CD8-positive, alpha-beta memory T cell (primary cell): ENCODE measurements at places on chromosomes 11 and 22. TPM values are rescaled to one million over a fixed set of nuclear protein-coding genes. Genes with fewer than 3 reads are reported as not detected.

Gene CD3G
- total RNA-seq = 167 TPM

Gene MUC5AC
- not detected for total RNA-seq

Gene RTN4RL2
- 0.27 TPM for total RNA-seq

Gene COPB1
- total RNA-seq = 104 TPM

Gene C11orf86
- total RNA-seq = not detected

Gene MN1
- 0.13 TPM for total RNA-seq

Gene CARD18
- total RNA-seq = not detected

Gene ESAM
- 0.77 TPM for total RNA-seq

Gene ASCC2
- total RNA-seq = 81.1 TPM

- H3K27me3 ChIP-seq = no peaks in the 10 kb centered on the region
- no peak for DNase-seq
- no peaks in the 10 kb centered on the region for H3K36me3 ChIP-seq
- no peaks in the 10 kb centered on the region for H3K4me1 ChIP-seq
- no peak overlapping the region for H3K4me3 ChIP-seq
These were observed 47.6 kb upstream of the NAV2 start for GRCh38 chr11:19664886-19665548.

DNA sequence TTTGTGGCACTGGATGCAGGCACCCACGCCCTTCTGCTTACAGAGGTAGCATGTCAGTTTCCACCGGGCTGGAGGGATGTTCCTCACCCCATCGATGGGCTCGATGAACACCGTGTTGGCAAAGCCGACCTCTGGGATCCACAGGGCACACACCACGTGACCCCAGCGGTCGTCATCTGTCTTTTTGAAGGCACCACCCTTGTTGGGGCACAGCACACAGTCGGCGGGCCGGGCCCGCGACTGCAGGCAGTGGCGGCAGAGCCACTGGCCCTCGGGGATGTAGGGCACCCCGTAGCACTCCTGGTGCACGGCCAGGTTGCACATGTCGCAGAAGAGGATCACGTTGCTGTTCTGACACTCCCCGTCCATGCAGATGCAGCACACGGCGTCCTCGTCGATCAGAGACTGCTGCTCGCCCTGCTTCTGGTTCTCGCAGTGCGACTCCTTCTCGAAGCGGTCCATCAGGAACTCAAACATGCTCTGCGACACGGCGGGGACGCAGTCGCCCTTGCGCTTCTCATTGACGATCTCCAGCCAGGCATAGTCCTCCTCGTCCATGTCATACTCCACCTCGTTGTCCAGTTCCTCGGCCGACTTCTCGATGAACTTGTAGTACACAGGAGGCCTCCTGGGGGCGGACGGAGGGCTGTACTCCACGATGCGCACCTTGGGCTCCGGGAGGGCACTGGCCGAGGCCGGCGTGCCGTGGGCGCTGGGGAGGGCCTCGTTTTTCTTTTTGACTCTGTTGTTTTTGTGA, 4.2 kb downstream of the BRD1 start:
- H3K27ac ChIP-seq = no peak overlapping the region
- H3K27me3 ChIP-seq = no peaks in the 10 kb centered on the region
- peaks cover 40% of the 10 kb centered on the region for H3K4me1 ChIP-seq
- DNase-seq = no peak
- H3K36me3 ChIP-seq = peaks cover 29% of the 10 kb centered on the region

DNA sequence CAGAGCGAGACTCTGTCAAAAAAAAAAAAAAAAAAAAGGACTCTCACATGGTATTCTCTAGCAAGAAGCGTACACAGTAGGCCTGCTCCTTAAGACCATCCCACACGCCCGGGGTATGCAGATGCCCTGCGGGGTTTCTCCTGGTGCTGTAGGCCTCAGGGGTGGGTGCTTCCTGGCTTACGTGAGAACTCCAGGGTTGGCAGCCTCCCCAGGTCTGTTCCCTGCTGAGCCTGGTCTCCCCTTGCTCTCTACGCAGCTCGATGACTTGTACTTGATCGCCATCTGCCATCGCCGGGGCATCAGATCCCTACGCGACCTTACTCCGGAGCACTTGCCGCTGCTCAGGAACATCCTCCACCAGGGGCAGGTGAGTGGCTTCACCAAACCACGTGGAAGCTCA, 12.4 kb upstream of the ST3GAL4 start:
- peaks cover 25% of the 10 kb centered on the region for H3K36me3 ChIP-seq
- no peaks in the 10 kb centered on the region for H3K27me3 ChIP-seq
- H3K4me1 ChIP-seq = no peaks in the 10 kb centered on the region
- no peak for DNase-seq
- no peak overlapping the region for H3K4me3 ChIP-seq

- DNase-seq = no peak
- no peak overlapping the region for H3K4me3 ChIP-seq
- no peaks in the 10 kb centered on the region for H3K27me3 ChIP-seq
These were observed 9.8 kb upstream of the GRK3 start for GRCh38 chr22:25554689-25555088.

DNA sequence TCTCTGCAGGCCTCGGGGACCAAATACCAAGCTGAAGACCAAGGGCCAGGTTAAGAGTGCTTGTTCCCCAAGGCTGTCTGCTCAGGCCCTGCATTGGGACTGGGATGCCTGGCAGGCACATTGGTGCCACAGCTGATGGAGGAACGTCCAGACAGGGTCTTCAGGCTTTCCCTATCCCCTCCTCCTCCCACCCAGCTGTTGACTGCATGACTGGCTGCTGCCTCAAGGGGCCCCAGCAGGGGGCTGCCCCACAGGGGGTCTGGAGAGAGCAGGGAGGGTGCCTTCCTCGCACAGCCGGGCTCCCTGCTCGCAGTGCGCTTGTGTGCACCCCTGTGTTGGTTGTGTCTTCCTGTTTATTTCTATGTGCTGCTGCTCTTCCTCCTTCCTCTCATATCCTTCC, 9.9 kb downstream of the RCOR2 start:
- H3K36me3 ChIP-seq = peaks cover 32% of the 10 kb centered on the region
- H3K27ac ChIP-seq = no peak overlapping the region
- no peak for DNase-seq
- H3K4me3 ChIP-seq = no peak overlapping the region
- no peaks in the 10 kb centered on the region for H3K4me1 ChIP-seq
- no peaks in the 10 kb centered on the region for H3K27me3 ChIP-seq

DNA sequence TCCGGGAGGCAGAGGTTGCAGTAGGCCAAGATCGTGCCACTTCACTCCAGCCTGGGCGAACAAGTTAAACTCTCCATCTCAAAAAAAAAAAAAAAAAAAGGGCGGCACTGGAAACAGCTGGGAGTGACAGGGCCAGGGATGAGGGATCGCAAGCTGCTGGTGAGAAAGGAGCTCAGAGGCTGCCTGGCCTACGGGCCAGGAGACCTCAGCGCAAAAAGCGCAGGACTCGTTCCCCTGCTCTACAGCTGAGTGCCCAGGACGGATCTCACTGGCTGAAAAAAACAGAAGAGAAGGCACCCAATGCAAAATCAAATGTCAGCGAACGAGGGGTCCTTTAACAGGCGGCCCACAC, 650 bp upstream of the NUP50 start:
- peak overlapping the region; percentile 79 for H3K27ac ChIP-seq
- peak overlapping the region; percentile 79 for H3K4me3 ChIP-seq
- peaks cover 6% of the 10 kb centered on the region for H3K36me3 ChIP-seq
- H3K4me1 ChIP-seq = peaks cover 48% of the 10 kb centered on the region
- no peaks in the 10 kb centered on the region for H3K27me3 ChIP-seq

- H3K27me3 ChIP-seq = no peaks in the 10 kb centered on the region
- H3K4me1 ChIP-seq = no peaks in the 10 kb centered on the region
- DNase-seq = no peak
- no peaks in the 10 kb centered on the region for H3K36me3 ChIP-seq
- no peak overlapping the region for H3K4me3 ChIP-seq
These were observed 66.3 kb downstream of the ZC3H12C start for GRCh38 chr11:110159476-110159875.

DNA sequence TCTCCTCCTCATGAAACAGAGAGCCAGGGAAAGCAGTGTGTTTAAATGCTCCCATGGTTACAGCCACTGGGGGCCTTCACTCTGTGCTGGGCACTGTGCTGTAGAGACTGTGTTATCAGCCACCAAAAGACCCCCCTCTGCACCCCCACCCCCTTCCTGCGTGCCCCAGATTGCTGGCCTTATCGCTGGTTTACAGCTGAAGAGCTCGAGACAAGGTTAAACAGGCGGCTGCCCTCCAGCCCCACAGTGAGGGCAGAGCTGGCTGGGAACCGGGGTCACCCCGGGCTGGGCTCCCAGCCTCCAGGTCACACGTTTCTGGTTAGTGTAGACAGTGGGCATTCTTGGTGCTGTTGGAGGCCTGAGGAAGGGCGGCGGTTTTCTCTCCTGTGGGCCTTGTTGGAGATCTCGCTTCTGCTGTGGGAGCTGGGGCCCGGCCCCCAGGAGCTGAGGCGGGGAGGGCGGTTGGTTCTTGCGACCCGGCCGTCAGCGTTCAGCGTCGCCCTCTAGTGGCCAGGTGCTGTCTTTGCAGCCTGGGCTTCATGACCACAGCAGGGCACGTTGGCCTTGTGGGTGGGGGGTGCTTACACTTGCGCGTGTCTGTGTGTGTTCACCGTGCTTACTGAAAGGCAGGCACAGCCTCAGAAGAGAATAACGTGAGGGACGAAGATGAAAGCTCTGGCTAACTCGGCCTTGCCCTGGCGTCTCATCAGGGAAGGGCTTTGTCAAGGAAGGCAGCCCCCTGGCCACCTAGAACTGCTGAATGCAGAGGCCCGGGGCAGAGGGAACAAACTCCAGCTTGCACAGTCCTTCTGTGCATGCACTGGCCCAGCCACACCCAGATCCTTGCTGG, 40.8 kb downstream of the TBC1D22A start:
- H3K4me3 ChIP-seq = no peak overlapping the region
- H3K27ac ChIP-seq = no peak overlapping the region
- H3K4me1 ChIP-seq = peaks cover 15% of the 10 kb centered on the region
- no peaks in the 10 kb centered on the region for H3K27me3 ChIP-seq

GRCh38 chr22:28438183-28438768, 241.4 kb downstream of the TTC28 start:
- H3K4me1 ChIP-seq = peaks cover 5% of the 10 kb centered on the region
- no peak overlapping the region for H3K4me3 ChIP-seq
- no peak overlapping the region for H3K27ac ChIP-seq
- H3K27me3 ChIP-seq = no peaks in the 10 kb centered on the region
- H3K36me3 ChIP-seq = no peaks in the 10 kb centered on the region

GRCh38 chr11:63874511-63874910, 35.6 kb downstream of the MARK2 start:
- peaks cover 57% of the 10 kb centered on the region for H3K4me1 ChIP-seq
- no peak for DNase-seq
- no peaks in the 10 kb centered on the region for H3K36me3 ChIP-seq
- H3K4me3 ChIP-seq = no peak overlapping the region
- H3K27ac ChIP-seq = no peak overlapping the region
- no peaks in the 10 kb centered on the region for H3K27me3 ChIP-seq

- H3K27me3 ChIP-seq = no peaks in the 10 kb centered on the region
- DNase-seq = no peak
- H3K27ac ChIP-seq = no peak overlapping the region
- no peaks in the 10 kb centered on the region for H3K36me3 ChIP-seq
- H3K4me1 ChIP-seq = no peaks in the 10 kb centered on the region
These were observed 12.6 kb downstream of the UPB1 start for GRCh38 chr22:24507716-24508115.

GRCh38 chr11:5666402-5666793, 18.5 kb downstream of the TRIM5 start:
- H3K4me1 ChIP-seq = no peaks in the 10 kb centered on the region
- H3K27ac ChIP-seq = no peak overlapping the region
- peaks cover 36% of the 10 kb centered on the region for H3K36me3 ChIP-seq
- H3K4me3 ChIP-seq = no peak overlapping the region
- no peak for DNase-seq

DNA sequence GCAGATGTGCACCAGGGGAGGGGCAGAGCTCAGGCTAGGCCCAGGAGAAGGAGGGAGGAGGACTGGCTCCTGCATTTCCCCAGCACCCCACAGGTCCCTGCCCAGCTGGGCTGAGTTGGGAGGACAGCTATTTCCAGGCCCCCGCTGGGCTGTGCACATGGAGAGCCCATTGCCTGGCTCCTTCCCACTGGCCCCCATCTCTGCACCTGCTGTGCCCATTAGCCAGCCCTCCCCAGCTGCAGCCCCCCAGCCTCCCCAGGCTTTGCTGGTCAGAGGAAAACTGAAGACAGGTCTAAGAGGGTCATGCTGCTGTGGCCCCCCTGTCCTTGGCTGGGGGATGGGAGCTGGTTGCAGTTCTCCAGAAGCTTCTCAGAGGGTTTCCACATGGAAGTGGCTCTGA, 81.8 kb upstream of the SHANK2 start:
- H3K4me3 ChIP-seq = no peak overlapping the region
- H3K27ac ChIP-seq = no peak overlapping the region
- no peaks in the 10 kb centered on the region for H3K27me3 ChIP-seq

DNA sequence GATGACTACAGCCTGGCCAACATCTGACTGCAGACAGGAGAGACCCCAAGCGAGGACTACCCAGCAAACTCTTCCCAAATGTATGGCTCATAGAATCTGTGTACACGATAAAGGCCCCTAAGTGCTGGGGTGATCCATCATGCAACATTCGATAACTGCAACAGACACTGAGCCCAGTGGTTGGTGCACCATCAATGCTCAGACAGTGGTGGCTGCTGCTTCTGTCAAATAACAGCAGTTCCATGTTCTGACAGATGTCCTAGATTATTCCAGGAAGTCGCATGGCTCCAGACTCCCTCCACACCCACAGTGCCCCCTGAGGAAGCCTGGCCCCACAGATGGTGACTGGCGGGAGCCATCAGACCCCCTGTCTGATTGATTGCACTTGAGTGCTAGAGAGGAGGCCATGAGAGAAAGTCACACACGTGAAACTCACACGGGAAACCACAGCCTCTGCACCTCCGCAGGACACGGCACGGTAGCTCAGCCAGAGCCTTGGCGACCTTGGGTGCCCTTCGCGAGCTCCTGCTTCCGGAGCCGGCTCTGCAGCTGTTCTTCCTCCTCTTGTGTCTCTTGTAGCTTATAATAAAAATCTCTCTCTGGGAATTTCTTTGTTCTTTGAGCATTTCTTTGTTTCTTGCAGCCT, 1155.9 kb downstream of the TBC1D22A start:
- peak; percentile 18 for DNase-seq
- no peak overlapping the region for H3K27ac ChIP-seq
- no peak overlapping the region for H3K4me3 ChIP-seq
- no peaks in the 10 kb centered on the region for H3K36me3 ChIP-seq

DNA sequence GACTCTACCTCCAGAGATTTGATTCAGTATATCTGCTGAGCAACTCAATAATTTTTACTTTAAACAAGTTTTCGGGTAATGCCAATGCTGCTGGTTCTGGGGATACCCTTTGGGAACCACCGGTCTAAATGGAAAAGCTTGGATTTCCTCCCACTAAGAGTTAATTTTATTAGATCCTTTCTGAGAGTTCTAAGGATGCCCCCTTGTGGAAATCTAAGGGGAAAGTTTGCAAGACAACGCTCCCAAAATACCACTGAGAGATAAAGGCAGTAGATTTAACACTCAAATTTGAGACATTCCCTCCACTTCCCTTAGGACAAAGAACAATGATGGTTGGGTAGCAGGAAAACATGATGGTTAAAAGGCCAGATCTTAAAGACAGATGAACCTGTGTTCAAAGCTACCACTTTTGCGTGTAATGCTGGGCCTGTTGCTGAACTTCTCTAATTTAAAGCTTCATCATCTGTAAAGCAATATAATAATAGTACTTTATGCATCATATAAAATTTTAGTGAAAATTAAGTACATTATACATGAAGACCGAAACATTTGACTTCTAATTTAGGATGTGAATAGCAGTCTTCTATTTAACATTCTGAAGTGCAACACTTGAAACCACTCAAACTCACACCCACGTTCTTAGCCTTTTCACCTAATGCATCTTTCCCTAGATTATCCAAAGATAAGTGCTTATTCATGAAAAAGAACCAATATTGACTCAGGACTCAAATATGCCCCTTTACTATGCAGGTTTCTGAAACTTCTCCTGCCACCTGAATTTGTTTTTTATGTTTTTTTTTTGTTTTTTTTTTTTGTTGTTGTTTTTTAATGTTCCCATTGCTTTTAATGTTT, 110.1 kb upstream of the LUZP2 start:
- no peaks in the 10 kb centered on the region for H3K4me1 ChIP-seq
- H3K27me3 ChIP-seq = no peaks in the 10 kb centered on the region
- no peak overlapping the region for H3K4me3 ChIP-seq
- no peak overlapping the region for H3K27ac ChIP-seq
